GM12891 (cell line): ENCODE measurements at places on chromosomes 7 and 10.

GRCh38 chr7:125257617-125258016 is 328.0 kb upstream of the POT1 start:
- no peak for DNase-seq

- DNase-seq = no peak
Measured at GRCh38 chr10:52570490-52570889, 202.1 kb downstream of the MBL2 start.

DNA sequence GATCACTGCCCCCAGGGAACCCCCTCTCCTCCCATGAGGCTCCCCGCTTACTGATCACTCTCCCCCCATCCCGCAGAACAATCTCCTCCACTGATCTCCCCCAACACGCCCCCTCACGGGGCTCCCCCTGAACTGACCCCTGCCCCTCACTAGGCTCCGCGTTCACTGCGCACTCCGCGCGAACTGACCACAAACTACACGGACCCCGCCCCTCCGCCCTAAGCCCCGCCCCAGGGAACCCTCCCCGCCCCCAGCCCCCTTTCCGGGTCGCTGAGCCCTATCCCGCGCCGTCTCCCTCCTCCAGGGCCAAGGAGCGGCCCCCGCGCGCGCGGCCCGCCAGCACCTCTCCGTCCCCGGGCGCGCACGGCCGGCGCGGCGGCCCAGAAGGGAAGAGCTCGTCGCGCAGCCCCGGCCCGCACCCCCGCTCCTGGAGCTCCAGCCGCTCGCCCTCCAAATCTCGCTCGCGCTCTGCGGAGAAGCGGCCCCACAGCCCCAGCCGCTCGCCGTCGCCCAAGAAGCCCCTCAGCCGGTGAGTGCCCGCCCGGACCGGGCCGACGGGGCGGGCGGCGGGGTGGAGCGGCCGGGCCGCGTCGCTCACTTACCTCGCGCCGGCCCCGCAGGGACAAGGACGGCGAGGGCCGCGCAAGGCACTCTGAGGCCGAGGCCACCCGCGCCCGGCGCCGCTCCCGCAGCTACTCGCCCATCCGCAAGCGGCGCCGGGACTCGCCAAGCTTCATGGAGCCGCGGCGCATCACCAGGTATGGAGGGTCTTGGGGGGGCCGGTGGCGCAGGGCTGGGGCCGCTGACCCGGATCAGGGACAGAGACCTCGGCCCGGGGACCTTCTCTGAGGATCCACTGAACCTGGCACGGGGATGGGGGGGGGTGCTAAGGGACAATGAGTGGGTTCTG is 19.9 kb upstream of the HSPB1 start:
- no peak for DNase-seq

GRCh38 chr7:135769005-135769802 is 20.6 kb upstream of the FAM180A start:
- no peak for DNase-seq

DNA sequence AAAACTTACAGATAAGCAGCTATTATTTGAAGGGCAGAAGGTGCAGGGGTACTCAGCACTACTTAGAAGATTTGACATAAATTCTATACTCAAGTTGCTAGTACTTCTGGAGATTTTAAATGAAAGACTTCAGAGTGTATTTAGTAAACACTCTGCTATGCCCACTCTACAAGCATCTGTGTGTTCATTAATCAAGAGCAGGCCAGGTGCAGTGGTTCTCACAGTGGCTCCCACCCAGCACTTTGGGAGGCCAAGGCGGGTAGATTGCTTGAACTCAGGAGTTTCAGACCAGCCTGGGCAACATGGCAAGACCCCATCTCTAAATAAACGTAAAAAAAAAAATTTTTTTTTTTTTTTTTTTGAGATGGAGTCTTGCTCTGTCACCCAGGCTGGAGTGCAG is 38.9 kb upstream of the TOMM7 start:
- no peak for DNase-seq

DNA sequence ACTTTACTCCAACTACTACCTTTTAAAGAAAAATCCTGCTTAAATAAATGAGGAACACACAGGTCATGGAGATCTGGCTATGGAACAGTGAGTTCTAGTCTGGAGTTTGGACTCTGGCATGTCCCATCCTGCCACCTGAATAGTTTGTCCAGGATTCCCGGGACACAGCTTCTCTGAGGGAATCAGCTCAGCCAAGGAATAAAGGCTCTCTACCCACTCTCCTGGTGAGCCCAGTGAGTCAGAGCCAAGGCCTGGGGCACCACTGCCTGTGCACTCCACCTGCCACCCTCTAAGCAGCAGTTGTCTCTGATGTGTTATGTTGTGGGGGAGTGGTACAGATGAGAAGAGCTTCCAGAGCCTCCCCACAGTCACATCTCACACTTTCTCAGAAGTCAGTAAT is 113.5 kb downstream of the HTR5A start:
- no peak for DNase-seq

DNA sequence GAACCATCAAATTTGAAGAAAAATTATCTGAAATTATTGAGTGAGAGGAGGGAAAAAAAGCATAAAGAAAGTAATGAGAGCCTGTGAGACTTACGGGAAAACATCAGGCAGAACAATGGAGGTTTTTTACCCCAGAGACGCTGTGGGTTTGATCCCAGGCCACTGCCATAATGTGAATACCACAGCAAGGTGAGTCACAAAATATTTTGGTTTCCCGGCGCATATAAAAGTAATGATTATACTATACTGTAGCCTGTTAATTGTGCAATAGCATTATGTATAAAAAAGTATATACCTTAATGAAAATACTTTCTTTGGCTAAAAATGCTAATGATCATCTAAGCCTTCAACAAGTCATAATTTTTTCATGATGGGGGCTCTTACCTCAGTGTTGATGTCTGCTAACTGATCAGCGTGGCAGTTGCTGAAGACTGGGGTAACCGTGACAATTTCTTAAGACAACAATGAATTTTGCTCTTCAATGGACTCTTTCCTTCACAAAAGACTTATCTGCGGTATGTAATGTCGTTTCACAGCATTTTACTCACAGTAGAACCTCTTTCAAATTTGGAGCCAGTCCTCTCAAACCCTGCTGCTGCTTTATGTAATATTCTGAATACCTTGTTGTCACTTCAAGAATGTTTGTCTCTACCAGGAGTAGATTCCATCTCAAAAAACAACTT is 97.0 kb upstream of the FAM20C start:
- DNase-seq = no peak

DNA sequence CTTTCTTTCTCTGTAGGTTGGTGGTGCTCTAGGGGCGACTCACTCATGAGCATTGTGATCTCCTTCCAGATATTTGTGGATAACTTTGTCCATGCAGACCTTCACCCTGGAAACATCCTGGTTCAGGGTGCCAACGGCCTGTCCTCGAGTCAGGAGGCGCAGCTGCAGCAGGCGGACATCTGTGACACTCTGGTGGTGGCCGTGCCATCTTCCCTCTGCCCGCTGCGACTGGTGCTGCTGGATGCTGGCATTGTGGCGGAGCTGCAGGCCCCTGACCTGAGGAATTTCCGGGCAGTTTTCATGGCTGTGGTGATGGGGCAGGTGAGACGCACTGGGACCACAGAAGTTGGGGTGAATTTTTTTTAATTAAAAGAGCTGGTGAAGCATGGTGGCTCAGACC is 9.6 kb upstream of the NDUFB2 start:
- no peak for DNase-seq
